Foreskin keratinocyte (primary cell): ENCODE measurements at places on chromosomes 5 and 9. TPM values are rescaled to one million over a fixed set of nuclear protein-coding genes. Genes with fewer than 3 reads are reported as not detected.

Gene NRG2
- 0.42 and 0.58 TPM in 2 replicates for total RNA-seq

Gene ZNF879
- 2.6 and 3.4 TPM in 2 replicates for total RNA-seq

DNA sequence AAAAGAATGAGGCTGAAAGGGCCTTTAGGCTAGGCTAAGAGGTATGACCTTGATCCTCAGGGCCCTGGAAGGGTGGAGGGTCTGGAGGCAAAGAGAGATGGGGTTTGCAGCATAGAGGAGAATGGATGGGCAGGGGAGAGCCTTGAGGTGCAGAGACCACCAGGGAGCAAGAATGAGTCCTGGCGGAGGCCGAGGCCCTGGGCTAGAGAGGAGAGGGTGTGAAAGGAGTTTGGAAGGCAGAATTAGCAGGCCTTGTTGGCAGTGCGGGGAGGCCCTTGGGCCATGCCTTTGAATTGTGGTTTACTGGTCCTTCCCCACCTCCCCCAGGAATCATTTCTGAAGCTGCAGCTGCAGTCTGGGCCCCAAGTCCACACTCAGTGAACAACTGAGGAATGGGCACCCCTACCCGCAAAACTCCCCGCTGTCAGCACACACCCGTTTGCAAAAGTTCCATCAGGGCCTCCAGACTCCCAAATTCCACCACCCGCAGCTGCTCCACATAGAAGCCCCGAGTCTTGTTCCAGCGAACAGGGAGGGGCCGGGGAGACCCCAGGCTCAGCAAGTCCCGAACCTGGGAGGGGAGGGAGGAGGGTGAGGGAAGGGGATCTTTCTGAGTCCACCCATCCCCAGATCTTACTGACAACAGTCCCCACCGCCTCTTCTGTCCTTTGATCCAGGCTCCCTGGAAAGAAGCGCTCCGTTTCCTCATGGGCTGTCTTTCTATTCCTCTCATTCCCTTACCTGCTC, 2.1 kb downstream of the KIF12 start:
- no peak for DNase-seq

Gene CLIC3
- 0.95 and 1.7 TPM in 2 replicates for total RNA-seq

- DNase-seq = no peak
These were observed 373.6 kb upstream of the SGCD start for GRCh38 chr5:155953335-155953734.

DNA sequence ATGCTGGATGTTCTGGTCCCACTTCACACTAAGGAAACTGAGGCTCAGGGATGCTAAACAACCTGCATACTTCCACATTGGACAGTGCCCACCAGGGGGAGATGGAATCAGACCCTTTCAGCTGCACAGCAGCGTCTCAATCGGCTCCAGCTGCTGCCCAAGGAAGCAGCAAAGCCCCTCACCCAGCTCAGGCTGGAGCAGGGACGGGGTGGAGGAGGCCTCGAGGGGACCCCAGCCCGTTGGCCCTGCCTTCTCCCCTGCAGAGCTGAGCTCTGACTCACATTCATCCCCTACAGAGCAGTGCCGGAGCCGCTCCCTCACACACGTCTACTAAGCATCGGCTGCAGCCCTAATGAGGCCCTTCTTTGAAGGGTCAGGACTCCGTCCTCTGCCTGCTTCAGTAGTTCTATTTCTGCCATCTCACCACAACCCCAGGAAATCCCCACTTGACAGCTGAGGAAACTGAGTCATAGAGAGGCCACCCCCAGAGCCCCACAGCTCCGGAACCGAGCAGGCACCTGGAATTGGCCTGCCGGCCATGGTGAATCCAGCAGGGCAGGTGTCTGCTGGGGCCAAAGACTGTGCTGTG, 21.5 kb upstream of the SUSD3 start:
- no peak for DNase-seq

DNA sequence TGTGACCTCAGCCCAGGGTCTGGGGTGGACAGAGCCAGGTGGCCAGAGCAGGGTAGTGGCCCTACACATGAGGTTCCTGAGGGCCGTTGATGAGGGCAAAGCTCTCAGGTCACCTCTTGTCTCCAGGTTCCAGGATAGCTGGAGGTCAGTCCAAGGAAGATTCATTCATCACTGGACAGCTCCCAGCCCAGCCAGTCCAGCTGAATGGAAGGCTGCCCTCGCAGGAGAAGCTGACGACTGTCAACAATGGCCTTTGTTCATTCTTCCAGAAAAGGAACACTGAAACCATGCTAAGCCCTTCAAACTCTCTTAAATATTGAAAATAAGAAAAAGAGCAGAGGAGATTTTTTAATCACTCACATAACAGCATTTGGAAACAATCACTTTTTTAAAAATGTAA, 169.7 kb upstream of the TBCA start:
- DNase-seq = no peak

DNA sequence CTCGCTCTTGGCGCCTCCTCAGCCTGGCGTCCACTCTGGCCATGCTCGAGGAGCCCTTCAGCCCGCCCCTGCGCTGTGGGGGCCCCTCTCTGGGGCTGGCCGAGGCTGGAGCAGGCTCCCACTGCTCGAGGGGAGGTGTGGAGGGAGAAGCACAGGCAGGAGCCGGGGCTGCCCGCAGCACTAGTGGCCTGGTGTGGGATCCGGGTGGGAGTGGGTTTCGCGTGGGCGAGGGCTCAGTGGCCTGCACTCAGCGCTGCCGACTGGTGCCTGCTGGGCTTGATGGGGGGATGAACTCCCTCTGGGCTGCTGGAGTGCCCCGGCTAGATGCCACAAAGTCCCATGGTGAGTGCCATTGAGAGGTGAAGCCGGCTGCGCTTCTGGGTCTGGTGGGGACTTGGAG, 4.4 kb upstream of the HSPA4 start:
- no peak for DNase-seq

- no peak for DNase-seq
These were observed 31.0 kb upstream of the F2R start for GRCh38 chr5:76684756-76685519.

- DNase-seq = peak; percentile 63
These were observed 212.0 kb downstream of the DEPDC1B start for GRCh38 chr5:60487885-60488442.

GRCh38 chr5:159552751-159553150, 222.5 kb upstream of the IL12B start:
- peak; percentile 41 for DNase-seq

GRCh38 chr9:98967257-98967656, 23.6 kb downstream of the COL15A1 start:
- no peak for DNase-seq

- DNase-seq = no peak
These were observed 28.7 kb downstream of the TGFBI start for GRCh38 chr5:136057401-136058038.

DNA sequence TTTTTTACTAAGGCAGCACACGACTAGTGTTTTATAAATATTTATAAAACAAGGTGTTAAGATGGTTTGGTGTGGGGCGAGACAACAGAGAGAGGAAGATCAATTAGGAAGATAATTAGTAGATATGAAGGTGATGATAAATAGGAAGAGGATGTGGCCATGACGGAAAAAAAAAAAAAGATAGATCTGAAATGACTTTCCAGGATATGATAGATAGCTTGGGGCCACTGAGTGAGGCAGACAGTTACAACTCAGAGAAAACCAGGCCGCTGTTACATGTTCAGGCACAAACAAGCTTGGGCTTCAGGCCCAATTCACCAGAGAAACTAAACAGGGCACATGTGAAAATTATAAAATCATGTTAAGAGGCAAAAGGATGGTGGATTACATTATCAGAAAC, 43.2 kb downstream of the KIAA0825 start:
- peak; percentile 64 for DNase-seq

DNA sequence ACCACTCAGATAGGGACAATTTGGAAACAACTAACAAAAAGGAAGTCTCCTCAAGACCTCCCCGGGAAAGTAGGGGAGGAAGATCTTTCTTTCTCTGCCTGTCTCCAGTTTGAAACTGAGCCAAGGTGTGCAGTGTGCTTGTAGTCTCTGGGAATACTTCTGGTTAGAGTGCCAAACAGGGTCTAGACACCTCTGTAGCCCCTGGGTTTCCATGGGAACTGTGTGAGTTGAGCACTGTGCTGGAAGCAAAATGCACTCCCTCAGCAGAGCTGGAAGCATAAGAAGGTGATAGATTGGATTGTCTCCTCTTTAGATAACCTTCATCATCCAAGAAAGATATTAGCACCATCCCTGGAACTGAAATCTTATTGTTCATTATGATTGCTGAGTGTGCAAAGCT, 129.2 kb upstream of the TNPO1 start:
- no peak for DNase-seq

GRCh38 chr9:112569186-112569585, 82.6 kb downstream of the KIAA1958 start:
- peak; percentile 50 for DNase-seq

DNA sequence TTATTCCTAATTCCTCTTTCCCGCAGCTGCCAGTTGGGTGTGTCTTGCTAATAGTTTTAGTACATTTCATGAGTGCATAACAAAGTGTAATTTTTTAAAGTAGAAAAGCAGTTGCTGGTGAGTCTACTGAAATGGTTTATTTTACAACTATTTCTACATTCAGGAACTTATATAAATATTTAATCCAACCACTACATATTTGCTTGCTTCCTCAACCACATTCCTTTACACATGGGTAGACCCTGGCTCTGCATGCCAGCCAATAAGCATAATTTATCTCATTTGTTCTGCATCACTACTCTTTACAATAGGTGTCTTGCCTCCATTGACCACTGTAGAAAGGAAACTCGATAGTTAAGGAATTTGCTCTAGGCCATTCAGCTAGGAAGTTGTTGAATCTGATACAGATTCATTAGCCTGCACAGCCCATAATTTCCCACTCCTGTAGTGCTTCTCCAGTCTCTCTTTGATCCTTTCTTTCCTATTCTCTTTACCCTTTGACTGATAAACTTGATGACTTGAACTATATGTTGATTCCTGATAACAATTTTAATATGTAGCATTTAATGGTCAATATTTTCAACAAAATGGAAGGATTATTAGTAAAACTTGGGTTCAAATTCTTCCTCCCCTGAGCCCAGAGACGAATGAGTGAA, 342.5 kb upstream of the ACTBL2 start:
- DNase-seq = peak; percentile 99
